CD4-positive, alpha-beta T cell (primary cell): ENCODE measurements at places on chromosomes 1 and 21. TPM values are rescaled to one million over a fixed set of nuclear protein-coding genes. Genes with fewer than 3 reads are reported as not detected.

Gene C1QA
- not detected for total RNA-seq

Gene HDGF
- 60.8 TPM for total RNA-seq

Gene IVNS1ABP
- 254 TPM for total RNA-seq

Gene LMOD1
- total RNA-seq: not detected

Gene KCNT2
- not detected for total RNA-seq

GRCh38 chr1:43363283-43363934 is 4.4 kb downstream of the ELOVL1 start:
- no peak for DNase-seq
- H3K4me3 ChIP-seq: no peak overlapping the region
- H3K36me3 ChIP-seq: peaks cover 40% of the 10 kb centered on the region
- no peaks in the 10 kb centered on the region for H3K27me3 ChIP-seq

DNA sequence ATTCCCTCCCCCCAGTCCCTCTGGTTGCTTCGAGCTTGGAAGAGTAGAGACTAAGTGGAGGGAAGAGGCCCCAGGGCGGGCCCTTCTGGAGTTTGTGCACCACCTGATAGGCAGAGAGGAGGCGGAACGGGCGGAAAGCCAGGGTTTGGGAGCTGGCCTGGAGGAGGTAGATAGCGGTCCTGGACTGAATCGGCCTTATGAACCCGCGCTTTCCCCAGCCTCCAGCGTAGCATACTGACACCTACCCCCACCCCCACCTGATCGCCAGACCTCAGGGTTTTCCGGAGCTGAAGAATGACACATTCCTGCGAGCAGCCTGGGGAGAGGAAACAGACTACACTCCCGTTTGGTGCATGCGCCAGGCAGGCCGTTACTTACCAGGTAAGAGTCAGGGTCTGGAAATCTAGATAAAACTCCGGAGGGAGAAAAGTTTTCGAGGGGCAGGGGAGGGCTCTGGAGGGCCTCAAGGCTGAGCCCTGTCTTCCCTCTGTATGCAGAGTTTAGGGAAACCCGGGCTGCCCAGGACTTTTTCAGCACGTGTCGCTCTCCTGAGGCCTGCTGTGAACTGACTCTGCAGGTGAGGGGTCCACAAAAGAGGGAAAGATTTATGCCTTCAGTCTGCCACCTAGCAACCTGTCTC is 705 bp downstream of the UROD start:
- H3K36me3 ChIP-seq: peaks cover 34% of the 10 kb centered on the region
- H3K27me3 ChIP-seq: no peaks in the 10 kb centered on the region
- no peak overlapping the region for H3K27ac ChIP-seq
- H3K4me1 ChIP-seq: peaks cover 63% of the 10 kb centered on the region
- peak; percentile 16 for DNase-seq

DNA sequence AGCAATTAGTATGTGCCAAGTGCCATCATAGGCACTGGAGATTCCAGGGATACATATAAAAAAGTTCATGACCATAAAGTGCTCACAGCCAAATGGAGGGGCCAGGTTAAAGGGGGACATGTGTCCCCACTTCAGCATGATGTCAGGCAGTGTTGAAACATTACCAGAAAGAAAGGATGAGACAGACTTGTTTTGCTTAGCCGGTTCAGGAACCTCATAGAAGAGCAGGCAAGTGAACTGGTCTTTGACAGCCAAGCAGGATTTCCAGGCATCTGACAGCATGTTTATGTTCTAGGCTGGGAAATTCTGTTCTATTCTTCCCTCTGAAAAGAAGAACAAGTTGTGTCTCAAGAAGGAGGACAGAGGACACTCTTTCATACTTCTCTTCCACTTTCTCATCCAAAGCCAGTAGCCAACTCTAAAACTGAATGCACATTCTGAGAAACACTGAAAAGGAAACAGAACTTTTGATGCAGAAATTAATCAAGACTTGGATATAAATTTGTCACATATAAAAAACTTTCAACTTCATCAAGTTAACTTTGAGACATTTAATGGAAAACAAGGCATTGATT is 39.7 kb downstream of the GLUL start:
- no peaks in the 10 kb centered on the region for H3K27me3 ChIP-seq
- no peak for DNase-seq
- no peak overlapping the region for H3K4me3 ChIP-seq

- peak overlapping the region; percentile 67 for H3K4me3 ChIP-seq
- no peaks in the 10 kb centered on the region for H3K27me3 ChIP-seq
- peaks cover 49% of the 10 kb centered on the region for H3K4me1 ChIP-seq
- peak overlapping the region; percentile 69 for H3K27ac ChIP-seq
- DNase-seq: no peak
- peaks cover 16% of the 10 kb centered on the region for H3K36me3 ChIP-seq
Measured at GRCh38 chr1:2411801-2412394, 466 bp downstream of the PEX10 start.

DNA sequence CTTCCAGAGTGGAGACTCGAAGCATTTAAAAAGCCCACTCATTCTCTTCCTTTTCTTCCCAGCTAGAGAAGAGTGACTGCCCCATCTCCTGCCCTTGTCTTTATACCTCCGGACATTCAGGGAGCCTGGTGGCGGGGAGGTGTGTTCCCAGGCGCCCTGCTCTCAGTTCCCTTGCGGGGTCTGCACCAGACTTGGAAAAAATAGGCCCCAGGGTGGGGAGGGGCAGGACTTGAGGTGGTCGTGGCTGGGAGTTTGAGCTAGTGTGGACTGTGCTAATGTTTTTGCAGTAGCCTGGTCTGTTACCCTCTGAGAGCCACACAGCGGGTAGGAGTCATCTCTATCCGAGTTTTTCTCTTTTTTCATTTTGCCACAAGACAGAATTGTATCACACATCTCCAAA is 139.1 kb downstream of the PEX14 start:
- H3K4me1 ChIP-seq: no peaks in the 10 kb centered on the region
- H3K27me3 ChIP-seq: no peaks in the 10 kb centered on the region
- no peak overlapping the region for H3K4me3 ChIP-seq

- peaks cover 52% of the 10 kb centered on the region for H3K4me1 ChIP-seq
- H3K4me3 ChIP-seq: peak overlapping the region; percentile 24
- no peaks in the 10 kb centered on the region for H3K36me3 ChIP-seq
- DNase-seq: peak; percentile 47
- H3K27ac ChIP-seq: peak overlapping the region; percentile 31
Measured at GRCh38 chr1:23118957-23119792, 49.5 kb downstream of the LUZP1 start.

DNA sequence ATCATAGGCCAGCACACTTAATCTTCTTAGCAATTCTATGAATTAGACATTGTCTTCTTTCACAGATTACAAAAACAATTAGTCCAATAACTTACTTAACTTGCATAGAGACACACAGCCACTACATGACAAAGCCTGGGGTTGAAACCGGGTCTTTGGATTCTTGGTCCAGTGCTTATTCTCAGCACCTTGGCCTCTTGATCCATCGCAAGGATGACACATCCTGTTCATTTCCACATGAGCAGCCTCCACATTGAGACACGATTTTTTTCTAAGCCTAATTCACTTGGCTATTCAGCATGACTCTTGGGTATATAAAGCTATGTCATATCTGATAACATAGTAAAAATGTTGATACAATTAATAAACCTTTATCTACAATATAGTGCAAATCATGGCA is 221.0 kb upstream of the FOXD3 start:
- H3K4me1 ChIP-seq: no peaks in the 10 kb centered on the region
- no peak overlapping the region for H3K27ac ChIP-seq
- no peaks in the 10 kb centered on the region for H3K36me3 ChIP-seq
- H3K4me3 ChIP-seq: no peak overlapping the region

DNA sequence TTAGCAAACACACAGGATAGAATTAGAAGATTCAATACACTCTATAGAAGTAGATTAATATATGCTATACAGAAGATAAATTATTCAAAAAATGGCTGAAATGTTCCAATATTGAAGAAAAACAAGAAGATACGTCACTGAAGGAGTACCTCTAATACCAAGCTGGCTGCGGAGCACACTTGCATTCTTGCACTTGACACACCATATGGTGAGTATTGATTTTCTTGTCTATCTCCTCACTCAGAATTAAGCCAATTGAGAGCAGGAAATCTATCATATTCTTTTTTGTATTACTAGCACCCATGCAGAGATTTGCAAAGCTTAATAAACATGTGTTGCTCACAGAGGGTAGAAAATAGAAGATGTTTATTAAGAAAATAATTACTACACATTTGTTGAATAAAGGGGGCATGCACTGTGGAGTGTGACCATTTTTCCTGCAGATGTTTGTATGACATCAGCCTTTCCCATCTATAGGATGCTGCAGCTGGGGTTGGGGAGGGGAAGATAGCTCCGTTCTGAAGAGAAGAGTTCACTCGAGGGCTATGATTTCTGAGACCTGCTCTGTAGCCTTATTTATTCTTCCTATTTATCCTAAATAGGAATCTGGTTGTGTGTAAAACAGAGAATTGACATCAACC is 318.1 kb downstream of the HHIPL2 start:
- H3K4me1 ChIP-seq: no peaks in the 10 kb centered on the region
- H3K36me3 ChIP-seq: no peaks in the 10 kb centered on the region
- H3K4me3 ChIP-seq: no peak overlapping the region

- H3K36me3 ChIP-seq: no peaks in the 10 kb centered on the region
- no peaks in the 10 kb centered on the region for H3K27me3 ChIP-seq
- no peak overlapping the region for H3K4me3 ChIP-seq
- no peak overlapping the region for H3K27ac ChIP-seq
- no peak for DNase-seq
Measured at GRCh38 chr1:67942274-67942673, 108.2 kb downstream of the DIRAS3 start.

DNA sequence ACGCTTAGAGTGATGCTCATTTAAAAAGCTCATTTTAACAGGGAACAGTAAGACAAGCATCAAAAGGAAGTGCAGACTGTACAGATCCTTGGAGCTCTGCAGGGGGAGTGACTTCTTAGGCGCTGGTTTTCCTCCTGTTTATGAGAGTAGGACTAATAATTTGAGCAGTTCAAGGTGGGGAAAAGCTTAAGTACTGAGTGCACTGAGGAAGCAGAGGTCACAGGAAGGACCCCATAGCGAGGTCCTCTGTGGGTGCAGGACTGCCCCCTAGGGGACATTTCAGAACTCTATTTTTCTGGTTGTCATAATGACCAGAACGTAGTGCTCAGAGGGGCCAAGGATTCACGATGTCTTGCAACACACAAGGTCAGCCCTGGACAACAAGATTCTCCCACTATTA is 112.1 kb downstream of the HLCS start:
- H3K27ac ChIP-seq: no peak overlapping the region
- no peaks in the 10 kb centered on the region for H3K36me3 ChIP-seq
- DNase-seq: no peak
- H3K4me1 ChIP-seq: no peaks in the 10 kb centered on the region
- no peak overlapping the region for H3K4me3 ChIP-seq

DNA sequence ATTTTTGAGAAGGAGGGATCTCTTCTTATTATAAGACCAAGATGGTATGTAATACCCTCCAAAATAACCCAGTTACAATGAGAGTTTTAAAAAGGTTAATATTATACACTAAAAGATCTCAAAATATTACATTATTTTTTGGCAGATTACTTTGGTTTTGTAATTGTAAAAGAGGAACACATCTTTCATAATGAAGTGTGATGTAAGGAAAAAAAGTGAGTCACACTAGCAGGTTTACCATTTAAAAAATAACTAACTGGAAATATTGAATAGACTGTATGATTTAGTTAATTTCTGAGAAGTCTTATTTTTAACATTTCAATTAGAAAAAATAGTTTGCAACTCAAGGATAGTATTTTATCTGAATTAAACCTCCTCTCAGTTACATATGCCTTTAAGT is 1.1 kb downstream of the F5 start:
- no peaks in the 10 kb centered on the region for H3K27me3 ChIP-seq
- H3K36me3 ChIP-seq: no peaks in the 10 kb centered on the region
- H3K4me3 ChIP-seq: peak overlapping the region; percentile 64
- no peak overlapping the region for H3K27ac ChIP-seq
- peaks cover 19% of the 10 kb centered on the region for H3K4me1 ChIP-seq
